NCI-H1417 (cell line): ENCODE measurements at places on chromosomes 5 and 9.
A peak's percentile ranks its signal among the peaks of the same experiment; 100 is the strongest.

DNA sequence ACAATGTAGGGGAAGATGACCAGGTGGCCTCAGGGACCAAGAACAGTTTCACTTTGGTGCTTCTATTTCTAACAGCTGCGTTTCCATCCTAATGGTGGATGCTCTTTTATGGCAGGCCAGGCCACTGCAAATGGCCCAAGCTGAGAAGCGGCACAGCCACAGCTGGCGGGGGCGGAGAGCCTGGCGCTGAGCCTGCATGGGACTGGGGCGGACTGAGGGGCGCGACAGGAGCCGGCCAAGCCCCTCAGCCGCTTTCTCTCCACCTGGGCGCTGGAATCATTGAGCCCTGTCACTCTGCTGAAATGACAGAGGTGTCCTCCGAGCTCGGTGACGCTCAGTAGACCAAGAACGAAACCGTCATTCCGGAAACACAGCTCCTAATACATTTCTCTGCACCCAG is 317.3 kb upstream of the PDE4D start:
- no peak for DNase-seq

DNA sequence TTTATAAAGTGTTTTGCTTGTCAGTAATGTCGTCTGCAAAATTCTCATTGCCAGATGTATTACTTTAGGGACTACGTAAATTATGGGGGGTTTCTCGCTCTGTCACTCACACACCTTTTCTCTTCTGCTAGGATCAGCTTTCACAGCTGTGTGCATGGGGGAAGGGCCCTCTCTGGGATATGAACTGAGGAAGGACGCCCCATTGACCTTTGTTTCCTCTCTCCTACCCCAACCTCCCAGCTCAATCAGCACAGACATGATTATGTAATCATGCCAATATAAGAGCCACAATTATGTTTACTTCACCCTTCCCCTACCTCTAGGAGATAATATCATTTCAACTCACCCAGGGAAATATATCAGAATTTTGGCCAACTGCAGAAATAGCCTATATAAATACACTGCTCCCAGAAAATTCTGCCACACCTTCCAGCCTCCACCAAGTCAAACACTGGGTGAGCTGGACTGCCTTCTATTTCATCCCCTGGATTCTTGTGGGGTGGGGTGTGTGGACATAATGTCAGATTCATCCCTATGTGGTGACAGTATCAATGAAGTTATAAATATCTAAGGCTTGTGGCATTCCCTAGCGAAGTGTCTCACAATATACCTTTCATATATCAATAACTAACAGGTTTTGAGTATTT is 12.6 kb upstream of the SEMA5A start:
- no peak for DNase-seq

GRCh38 chr9:4463824-4464223 is 26.4 kb upstream of the SLC1A1 start:
- no peak for DNase-seq

GRCh38 chr9:109493648-109494047 is 4.5 kb downstream of the PTPN3 start:
- DNase-seq = no peak

GRCh38 chr9:109973336-109973735 is 193.3 kb downstream of the PALM2AKAP2 start:
- DNase-seq = no peak

GRCh38 chr9:34197756-34198711 is 19.2 kb downstream of the UBAP1 start:
- no peak for DNase-seq

DNA sequence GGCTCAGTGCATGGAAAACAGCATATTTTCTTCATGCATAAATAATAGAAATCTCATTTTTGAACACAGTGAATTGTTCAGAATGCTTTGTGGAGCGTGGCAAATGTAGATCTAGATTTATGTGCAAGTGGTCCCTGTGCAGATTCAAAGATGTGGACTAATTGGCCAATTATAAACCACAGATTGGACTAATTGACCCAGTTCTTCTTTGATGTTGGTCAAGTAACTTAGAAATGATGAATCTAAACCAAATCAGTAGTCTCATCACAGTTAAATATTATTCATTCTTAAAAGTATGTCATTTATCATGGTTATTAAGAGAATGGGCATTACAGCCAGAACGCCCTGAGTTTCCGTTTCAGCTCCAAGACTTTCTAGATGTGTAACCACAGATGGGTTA is 11.7 kb upstream of the PDE4D start:
- no peak for DNase-seq

- no peak for DNase-seq
Observed at GRCh38 chr9:37053684-37054362, 19.8 kb upstream of the PAX5 start.

DNA sequence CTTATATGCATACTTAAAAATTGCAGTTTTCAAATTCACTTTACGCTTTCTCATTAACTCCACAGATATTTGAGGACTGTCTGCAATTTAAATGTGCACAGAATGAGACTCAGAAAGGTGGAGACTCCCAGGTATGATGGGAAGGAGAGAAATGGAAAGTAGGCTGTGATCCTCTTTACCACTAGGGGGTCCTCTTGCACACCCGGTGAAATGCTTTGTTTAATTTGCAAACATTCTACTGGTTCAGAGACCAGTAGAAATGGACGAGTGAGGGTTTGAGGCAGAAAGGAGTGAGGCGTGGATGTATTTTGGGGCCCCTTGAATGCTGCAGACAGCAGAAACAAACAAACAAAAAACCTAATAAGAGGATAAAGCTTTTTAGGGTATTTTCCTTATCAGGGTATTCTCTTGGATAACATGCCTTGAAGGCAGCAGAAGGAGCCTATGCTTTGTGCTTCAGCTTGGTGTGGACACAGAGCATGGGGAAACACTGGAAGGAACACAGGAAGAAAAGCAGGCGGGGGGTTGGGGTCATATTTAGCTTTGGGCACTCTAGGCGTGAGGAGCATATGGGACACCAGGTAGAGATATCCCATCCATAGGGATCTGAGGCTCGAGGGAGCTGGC is 410.1 kb downstream of the DMRT2 start:
- DNase-seq = no peak

DNA sequence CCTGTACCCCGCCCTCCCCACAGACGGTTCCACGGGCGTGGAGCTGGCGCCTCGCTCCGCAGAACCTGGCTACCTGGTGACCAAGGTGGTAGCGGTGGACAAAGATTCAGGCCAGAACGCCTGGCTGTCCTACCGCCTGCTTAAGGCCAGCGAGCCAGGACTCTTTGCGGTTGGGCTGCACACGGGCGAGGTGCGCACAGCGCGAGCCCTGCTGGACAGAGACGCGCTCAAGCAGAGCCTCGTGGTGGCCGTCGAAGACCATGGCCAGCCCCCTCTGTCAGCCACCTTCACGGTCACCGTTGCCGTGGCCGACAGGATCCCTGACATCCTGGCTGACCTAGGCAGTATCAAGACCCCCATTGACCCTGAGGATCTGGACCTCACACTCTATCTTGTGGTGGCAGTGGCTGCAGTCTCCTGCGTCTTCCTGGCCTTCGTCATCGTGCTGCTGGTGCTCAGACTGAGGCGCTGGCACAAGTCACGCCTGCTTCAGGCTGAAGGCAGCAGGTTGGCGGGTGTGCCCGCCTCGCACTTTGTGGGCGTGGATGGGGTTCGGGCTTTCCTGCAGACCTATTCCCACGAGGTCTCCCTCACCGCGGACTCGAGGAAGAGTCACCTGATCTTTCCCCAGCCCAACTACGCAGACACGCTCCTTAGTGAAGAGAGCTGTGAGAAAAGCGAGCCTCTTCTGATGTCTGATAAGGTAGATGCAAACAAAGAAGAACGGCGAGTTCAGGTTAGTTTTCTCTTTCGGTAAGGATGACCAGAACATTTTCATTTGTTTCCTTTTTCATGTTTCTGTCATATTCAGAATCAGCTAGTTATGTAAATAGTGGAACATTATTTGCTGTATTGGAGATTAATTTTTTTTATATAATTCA is 2.3 kb downstream of the PCDHGA5 start:
- no peak for DNase-seq

GRCh38 chr9:98862936-98863335 is 55.5 kb downstream of the GALNT12 start:
- no peak for DNase-seq

DNA sequence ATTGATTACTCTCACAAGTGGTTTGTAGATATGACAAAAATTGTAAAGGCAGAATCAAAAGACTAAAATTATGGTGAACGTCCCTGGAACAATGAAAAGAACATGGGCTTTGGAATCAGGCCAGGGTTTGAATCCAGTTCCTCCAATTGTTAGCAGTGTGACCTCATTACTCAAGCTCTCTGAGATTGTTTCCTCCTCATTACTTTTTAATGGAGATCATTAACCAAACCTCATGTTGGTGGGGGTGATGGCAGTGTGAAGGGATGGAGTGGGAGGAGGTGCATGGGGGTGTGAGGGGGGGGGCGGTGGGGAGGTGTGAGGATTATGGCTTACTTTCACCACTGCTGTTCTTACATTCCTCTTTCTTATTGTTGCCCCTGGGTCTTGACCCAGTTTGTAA is 44.1 kb upstream of the FOXE1 start:
- DNase-seq = no peak

DNA sequence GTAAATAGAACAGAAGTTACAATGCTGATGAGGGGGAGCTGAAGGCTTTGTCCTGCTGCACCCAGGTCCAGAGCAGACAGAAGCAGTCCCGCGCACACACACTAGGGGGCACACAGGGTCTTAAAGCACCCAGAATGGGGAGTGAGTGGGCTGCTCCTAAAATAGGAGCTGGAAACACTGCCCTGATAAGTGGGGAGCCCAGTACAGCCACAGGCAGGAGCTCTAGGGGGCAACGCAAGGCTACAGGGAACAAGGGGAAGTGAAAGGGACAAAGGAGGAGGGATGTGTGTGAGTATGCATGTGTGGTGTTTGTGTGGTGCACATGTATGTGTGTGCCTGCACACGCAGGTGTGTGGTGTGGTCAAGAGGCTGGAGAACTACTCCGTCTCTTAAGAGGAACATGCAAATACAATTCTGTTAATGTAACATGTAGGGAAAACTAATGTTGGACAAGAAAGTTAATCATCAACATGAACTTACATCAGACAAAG is 191.5 kb downstream of the ROR2 start:
- DNase-seq = peak; percentile 48

- DNase-seq = no peak
Observed at GRCh38 chr5:2592766-2593165, 158.7 kb downstream of the IRX2 start.

- DNase-seq = no peak
Observed at GRCh38 chr5:1747079-1747802, 52.4 kb downstream of the MRPL36 start.

DNA sequence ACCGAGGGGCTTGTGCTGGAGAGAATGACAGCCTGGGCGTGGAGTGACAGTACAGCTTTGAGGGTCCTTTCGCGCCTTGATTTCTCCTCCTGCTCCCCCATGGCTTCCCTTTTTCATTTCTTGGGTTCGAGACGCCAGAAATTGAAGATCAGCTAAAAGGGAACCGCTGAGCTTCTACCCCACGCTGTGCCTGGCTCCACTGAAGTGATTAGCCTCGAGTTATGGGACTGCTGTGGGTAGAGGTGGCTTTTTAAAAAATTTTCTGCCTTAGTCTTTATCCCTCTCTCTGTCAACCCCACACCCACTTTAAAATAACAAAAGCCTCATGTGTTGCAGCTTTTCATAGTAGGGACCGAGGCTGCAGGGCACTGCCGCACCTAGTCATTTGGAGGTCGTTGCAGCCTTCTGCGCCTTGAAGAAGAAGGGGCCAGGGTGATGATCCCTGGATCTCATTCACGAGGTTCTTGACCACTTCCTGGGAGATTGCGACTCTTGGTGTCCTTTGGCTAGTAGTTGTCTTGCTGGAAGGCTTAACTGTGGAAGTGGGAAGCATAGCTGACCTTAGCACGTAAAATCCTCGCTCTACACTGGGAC is 603 bp downstream of the PPIP5K2 start:
- DNase-seq = peak; percentile 22

GRCh38 chr9:38073882-38074281 is 4.9 kb upstream of the SHB start:
- no peak for DNase-seq

- no peak for DNase-seq
Observed at GRCh38 chr9:17294822-17295624, 160.2 kb downstream of the CNTLN start.

DNA sequence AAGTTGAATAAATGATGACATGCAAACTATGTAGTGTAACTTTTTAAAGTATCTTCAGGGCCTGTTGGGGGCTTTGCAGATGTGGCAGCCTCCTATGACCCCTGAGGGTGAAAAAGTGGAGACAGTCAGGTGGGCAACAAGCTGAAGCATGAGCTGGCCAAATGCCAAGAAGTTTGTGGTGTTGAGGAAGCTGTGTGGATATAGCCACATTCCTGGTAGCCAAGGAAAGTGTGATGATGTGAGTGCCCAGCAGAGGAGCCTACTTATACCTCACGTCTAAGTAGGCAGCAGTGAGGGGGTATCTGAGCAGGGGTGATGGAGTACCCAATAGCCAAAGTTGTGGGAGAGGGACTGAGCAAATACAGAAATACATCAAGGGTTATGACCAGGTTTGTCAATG is 621.2 kb upstream of the CDH6 start:
- DNase-seq = no peak

DNA sequence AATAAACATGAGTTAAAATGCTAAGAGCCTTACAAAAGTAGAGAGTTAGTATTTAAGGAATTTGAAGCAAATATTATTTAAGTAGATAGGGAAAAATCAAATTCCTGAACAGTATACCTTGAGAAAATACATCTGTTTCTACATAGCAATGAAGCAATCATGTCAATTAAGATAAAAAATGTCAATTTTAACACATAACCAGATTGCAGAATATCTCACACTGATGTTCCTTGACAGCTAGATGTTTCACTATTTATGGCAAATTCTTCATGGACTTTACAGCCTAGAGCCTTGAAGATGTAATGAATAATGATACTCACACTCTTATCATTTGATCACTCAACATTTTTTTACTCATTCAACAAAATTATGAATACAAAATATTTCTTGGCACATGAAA is 708.2 kb upstream of the PTPRD start:
- DNase-seq = no peak

DNA sequence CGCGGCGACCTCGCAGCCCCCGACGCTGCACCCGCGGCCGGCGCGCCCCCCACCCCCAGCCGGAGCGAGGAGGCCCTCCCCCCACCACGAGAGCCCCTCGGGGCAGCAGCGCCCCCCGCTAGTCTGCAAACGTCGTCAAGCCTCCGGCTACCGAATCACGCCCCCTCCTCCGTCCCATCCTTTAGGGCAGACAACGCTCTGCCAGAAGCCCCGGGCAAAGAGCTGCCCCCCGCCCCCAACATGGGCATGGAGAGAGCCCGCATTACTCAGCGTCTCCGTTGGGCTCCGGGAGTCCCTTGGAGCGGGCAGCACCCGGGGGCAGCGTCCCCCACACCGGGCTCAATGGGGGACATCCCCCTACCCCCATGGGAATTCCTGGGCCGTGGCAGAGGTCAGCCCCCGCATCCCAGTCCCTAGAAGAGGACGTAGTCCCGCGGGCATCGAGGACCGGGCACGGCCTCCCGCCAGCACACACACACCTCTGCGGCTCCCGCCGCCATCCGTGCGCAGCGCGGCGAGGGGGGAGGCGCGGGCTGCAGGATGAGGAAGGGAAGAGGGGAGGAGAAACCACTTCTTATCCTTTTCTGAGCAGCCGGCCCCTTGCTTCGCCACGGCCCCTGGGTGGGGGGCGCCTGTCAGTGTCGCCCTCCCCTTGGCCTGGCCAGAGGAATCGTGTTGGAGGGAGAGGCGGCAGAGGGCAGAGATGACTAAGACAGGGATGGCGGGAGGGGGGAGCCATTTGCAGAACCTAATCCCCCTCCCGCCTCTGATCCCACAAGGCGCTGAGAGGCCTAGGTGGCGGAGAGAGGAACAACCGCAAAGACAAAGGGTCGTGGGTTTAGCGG is 750 bp downstream of the DNM1 start:
- DNase-seq = peak; percentile 90
